ENCODE measurements at places on chromosomes 6 and 20.

GRCh38 chr20:50372770-50373088 is 137.5 kb upstream of the PTPN1 start:
- DNase-seq: no peak

GRCh38 chr6:129667621-129668020 is 42.4 kb downstream of the ARHGAP18 start:
- no peak for DNase-seq

GRCh38 chr6:18302561-18303439 is 38.5 kb upstream of the DEK start:
- DNase-seq: no peak

DNA sequence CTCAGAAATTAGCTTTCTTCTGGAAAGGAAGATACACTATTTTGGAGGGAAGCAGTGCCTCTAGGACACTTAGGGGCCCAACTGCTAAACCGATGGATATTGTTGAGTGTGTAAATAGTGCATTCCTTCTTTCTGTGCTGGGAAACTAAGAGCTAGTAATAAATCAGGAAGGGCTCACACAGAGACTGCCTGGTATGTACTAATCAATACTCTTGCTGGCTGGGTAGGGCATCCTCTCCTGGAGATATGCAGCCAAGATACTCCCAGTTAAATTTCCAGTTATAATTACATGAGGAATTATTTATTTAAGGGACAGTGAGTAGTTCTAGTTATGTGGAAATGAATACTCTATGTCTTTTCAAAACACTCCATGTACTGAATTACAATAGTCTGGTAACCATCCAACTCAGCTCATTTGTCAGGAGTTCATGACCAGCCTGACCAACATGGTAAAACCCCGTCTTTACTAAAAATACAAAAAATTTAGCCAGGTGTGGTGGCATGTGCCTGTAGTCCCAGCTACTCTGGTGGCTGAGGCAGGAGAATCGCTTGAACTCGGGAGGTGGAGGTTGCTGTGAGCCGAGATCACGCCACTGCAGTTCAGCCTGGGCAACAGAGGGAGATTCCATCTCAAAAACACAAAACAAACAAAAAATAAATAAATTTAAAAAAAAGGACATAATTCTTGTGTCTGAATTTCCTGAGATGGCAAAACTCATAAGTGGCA is 100.0 kb downstream of the OR2B2 start:
- DNase-seq: no peak

DNA sequence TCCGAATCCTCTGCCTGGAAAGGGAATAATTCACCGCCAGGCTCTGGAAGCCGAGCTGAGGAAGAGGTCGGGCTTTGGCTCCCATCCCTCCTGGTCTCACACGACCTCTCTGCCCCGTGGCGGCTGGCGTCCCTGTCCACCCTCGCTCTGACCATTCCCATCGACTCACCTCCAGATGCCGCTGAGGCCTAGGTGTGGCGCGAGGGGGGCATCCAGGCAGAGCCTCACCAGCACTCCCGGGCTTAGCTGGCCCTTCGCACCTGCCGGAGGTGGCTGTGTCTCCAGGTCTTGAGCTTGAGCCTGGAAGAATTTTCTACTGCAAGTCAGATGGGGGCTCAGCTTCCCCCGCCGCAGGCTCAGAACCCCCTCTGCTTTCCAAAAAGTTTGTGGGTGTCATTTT is 28.5 kb upstream of the SMOC2 start:
- no peak for DNase-seq

DNA sequence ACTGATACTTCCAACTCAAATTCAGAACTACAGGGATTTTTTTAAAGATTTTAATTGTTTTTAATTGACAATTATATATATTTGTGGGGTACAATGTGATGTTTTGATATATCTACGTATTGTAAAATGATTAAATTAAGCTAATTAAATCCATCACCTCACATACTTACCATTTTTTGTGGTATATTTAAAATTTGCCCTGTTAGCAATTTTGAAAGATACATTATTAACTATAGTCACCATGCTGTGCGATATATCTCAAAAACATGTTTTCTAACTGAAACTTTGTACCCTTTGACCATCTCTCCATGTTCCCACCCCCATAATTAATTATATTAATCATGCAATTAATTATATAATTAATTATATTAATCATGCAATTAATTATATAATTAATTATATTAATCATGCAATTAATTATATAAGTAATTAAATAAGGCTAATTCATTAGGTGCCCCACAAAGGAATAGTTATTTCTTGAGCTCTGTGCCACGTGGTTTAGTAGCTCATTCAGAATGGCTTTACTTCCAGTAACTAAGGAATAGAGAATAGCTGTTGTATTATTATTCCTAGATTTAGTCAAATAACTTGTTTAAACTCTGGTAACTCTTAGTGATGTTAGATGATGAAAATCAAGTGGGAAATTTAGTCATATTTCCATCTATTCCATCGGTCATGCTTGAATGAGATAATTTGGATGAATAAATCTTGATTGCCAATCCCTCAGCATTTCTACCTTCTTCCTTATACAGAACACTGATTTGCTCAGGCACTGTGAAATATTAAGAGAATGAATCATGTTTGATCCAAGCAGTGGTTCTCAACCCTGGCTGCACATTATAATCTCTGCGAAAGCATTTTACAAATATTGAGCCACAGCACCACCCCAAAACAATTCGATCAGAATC is 25.1 kb downstream of the LOC128125822 start:
- DNase-seq: no peak

DNA sequence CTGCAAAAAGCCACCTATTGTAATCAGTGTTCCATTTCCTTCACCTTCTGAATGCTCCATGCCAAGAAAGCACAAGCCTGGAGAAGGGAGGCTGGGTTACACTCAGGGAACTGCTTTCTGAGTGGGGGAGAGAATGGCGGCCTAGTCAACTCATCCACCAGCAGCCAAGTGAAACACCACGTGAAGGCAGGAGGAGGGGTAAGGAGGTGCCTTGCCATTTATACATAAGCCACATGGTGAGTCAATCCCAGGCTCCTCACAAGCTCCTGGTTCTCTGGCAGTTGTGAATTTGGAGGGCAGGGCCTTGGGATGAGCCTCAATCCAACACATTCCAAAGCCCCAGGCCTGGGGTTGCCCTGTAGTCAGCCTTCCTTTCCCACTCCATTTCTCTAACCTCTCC is 149.4 kb downstream of the CD24 start:
- no peak for DNase-seq

GRCh38 chr20:62045529-62046285 is 20.0 kb downstream of the TAF4 start:
- DNase-seq: no peak

- no peak for DNase-seq
Observed at GRCh38 chr20:57980506-57980905, 247.9 kb downstream of the ANKRD60 start.

- DNase-seq: peak; percentile 76
Observed at GRCh38 chr6:166025149-166025898, 142.3 kb downstream of the TBXT start.

DNA sequence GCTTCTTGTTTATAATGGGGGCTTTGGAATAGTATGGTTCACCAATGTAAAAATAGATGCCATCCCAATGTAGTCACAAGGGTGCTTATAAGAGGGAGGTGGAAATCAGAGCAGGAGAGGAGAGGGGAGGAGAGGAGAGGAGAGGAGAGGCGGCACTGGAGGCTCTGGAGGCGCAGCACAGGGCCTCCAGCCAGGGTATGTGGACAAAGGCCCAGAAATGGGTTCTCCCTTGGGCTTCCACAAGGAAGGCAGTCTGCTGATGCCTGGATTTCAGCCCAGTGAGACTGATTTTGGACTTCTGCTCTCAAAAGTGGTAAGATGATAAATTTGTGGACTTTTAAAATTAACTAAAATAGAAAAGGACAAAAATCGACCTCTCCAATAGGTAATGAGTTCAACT is 116.8 kb downstream of the RNASET2 start:
- no peak for DNase-seq

DNA sequence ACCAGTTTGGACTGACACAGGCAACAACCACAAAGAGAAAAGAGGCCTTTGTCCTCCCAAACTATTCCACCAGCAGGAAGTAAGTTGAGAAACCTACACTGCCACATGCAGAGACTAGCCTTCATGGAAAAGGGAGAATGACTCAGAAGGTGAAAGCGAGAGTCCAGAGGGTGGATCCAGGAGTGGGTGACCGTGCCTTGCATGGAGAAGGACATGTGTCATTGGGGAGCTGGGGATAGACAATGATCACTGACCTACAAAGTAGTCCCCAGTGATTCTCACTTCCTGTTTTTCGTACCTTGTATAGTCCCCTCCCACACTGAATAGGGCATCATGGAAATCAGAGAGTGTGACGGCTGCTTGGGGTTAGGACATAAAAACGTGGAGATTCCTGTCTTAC is 91.9 kb downstream of the MYLK4 start:
- DNase-seq: no peak

DNA sequence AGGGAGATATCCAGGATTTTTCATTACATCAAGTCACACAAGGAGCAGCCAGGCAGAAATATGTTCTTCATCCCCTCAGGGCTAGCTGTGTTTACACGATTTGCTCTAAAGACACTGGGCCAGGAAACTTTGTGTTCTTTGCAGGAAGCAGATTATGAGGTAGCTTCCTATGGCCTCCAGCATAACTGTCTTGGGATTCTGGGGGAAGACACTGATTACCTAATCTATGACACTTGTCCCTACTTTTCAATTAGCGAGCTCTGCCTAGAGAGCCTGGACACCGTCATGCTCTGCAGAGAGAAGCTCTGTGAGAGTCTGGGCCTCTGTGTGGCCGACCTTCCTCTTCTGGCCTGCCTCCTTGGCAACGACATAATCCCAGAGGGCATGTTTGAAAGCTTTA is 11.2 kb downstream of the FAM120B start:
- no peak for DNase-seq

DNA sequence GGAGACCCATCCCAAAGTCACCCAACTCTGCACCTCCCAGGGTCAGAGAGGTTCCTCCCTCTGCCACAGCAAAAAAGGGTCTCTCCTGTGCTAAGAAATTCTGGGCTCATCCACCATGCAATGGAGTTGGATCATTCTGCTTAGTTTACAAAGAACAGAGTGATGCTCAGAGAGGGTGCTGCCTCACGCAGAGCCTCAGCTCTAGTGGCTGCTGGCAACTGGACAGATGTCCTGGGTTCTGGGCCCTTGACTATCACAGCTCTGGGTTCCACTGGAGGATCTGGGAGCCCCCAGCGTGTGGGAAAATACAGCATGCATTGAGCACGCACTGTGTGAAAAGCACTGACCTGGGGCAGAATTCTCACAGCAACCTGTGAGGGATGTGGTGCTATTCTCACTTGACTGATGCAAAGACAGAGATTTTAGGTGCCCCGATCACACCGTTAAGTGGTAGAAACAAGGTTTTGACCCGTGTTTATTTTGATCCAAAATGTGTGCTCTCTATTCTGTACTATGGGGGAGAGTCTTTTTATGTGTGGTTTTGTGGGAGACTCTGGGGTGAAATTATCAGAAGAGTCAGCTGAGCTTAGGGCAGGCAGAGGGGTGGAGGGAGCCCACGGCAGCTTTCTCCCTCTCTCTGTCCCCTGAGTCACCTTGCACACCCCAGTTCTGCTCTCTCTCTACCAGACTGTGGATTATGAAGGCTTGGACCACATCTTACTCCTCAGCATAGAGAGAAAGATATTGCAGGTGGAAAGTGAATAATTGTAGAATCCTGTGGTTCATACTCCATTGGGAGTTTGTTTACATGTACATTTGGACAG is 19.9 kb downstream of the TREML4 start:
- DNase-seq: no peak

- DNase-seq: no peak
Observed at GRCh38 chr6:56047931-56048540, 172.6 kb upstream of the BMP5 start.

DNA sequence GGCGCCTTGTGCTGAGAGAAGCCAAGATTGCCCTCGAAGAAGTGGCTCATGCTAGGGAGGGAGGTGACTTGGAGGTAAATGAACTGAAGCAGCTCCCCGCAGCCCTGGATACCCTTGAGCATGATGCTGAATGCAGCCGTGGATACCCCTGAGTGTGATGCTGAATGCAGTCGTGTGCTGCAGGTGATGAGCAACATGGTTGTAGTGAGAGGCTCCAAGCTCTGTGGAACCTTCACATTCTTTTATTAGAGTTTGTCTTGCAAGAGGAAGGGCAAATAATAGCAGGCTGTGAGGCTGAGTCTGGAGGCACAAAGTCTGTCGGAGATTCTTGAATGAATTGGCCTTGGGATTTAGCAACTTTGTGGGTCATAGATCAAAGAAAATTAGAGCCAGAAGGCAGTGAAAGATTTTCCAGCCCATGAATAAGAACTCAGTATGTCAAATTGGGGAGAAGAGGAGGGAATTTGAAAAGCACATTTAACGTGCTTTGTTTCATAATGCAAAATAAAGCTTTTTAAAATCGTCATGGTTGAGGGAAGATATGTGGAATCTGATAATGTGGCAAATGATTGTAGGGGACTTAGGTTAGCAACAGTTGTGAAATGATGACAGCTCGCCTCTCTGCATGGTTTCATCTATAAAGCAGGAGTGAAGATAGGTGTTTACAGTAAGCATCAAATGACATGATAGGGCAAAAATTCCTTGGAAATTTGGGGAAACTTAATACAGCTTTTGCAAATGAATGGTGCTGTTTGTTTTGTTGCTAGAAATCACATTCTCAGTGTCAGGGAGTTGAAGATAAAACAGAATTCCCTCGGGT is 120.1 kb upstream of the TIAM2 start:
- no peak for DNase-seq

- DNase-seq: no peak
Observed at GRCh38 chr6:136525586-136526195, 24.5 kb downstream of the MAP7 start.

DNA sequence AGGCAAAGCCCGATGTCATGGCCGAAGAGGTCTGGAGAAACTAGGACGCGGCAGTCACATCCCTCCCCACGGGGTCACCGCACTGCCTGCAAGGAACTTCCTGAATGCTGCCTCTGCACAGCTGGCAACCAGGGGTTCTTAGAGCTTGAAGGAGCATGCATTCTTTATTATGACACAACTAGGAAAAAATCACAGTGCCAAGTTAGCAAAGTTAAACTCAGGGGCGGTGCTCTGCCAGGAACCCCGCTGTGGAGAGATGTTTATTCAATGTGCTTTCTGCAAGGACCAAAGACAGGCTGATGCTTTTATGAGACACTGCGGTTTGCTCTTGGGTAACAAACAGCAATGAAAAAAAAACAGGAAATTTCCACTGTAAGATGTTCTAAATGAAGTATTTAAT is 287.3 kb upstream of the FOXQ1 start:
- DNase-seq: peak; percentile 90

DNA sequence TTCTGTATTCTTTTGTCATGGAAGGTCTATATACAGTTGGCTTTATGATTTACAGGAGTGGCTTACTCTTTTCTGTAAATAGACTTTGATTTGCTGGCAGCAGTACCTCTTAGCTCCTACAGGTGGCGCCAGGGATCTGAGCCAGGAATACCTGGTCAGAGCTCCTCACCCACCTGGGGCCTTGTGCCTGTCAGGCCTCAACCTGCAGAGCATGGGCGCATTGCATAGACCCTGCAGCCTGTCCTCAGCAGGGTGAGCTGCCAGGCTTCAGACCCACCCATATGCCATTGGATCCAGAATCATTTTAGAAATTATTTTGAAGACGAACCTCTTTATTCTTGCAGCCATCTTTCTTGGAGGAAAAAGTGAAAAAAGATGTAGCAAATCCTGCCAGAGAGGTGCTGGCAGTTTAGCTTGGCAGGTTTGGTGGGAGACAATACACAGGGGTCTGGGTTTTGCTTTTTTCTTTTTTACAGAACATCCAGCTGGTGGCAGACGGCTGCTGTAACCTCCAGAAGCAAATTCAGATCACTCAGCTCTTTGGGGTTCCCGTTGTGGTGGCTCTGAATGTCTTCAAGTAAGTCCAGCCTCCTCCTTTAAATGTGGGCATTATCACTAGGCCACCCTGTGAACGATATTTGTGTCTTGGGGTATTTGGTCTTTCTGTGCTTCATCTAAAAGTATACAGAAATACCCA is 149.1 kb downstream of the MTHFD1L start:
- no peak for DNase-seq

Data from GM04503 (cell line).